ENCODE measurements at places on chromosomes 12 and 14. TPM values are rescaled to one million over a fixed set of nuclear protein-coding genes. Genes with fewer than 3 reads are reported as not detected.

The ACSS3 gene
- 37.5 TPM for polyA plus RNA-seq

The GPR162 gene
- polyA plus RNA-seq = 7.1 TPM

The BHLHE41 gene
- polyA plus RNA-seq = 0.44 TPM

GRCh38 chr12:5094551-5094950, 50.9 kb downstream of the KCNA5 start:
- no peak for DNase-seq
